Osteocyte (in vitro differentiated cells): ENCODE measurements at places on chromosomes 13 and 19. TPM values are rescaled to one million over a fixed set of nuclear protein-coding genes. Genes with fewer than 3 reads are reported as not detected.

Gene ZIC5
- total RNA-seq, result 8.8 and 9.4 TPM in 2 replicates

DNA sequence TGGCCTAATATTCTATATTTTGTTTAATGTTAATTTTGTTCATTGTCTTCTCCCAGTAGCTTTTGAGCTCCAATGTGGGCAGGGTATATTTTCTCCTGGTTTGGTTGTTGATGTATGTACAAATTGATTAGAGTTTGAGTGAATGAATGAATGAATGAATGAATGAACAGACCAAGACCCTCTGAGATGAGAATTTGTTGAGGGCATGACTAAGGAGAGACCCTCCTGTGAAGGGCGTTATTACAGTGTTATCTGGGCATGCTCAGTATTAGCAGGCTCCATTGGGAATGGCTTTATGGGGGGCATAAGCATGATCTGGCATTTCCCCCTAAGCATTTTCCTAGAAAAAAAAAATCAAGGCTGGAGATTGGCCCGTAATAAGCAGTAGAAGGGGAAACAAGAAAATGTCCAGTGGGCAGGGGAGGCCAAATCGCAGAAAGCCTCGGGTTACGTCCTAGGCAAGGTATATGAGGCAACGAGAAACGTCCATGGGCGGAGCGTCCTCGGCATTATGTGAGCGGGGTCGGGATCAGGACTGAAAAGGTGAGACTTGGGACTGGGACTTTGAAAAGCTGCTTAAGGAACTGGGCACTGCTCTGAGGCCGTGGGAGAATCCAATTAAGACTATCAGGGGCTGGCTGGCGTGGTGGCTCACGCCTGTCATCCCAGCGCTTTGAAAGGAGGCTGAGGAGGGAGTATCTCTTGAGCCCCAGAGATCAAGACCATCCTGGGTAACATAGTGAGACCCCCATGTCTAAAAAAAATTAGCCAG lies 904 bp upstream of the ARHGAP33 start:
- H3K36me3 ChIP-seq, result no peaks in the 10 kb centered on the region
- H3K4me3 ChIP-seq, result peak overlapping the region; percentile 76
- no peaks in the 10 kb centered on the region for H3K27me3 ChIP-seq

Gene ZNF177
- 5.9 and 6.6 TPM in 2 replicates for total RNA-seq

DNA sequence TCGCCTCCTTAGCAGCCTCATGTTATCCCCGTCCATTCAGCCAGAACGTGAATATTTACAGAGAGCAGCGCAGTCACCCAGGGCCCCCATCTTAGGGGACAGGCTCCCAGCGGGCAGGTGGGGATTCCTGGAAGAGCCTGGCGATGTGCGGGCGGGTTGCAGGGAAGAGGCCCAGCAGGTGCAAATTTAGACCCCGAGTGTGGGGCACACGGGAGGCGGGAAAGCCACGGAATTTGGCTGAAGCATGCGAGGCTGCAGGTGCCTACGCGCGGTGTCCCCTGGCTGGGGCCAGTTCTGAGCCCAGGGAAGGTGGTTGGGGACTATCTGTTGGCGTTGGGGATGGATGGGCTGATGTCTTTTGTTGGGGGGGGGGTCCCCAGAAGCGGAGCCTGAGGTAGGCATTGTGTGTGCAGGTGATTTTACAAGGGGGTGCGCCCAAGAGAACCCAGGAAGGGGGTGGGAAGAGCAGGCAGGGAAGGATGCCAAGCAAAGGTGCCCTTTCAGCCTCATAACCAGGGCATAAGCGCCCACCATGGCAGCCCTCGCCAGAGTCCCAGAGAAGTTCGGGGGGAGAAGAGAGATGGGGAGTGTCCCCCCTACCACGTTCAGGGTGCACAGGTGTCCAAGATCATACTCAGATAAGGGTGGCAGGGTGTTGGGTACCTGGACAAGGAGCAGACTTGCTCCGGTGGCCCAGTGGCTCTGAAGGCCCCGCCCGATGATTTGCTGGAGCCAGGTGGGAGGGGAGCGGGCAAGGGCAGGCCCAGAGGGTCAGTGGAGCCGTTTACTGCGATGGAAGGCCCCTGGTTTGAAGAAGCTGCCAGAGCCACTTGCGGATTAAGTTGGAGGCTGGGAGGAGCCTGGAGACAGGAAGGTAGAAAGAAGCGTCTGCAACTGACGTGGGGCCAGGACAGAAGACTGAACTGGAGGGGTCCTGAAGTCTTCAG lies 1.2 kb downstream of the TPGS1 start:
- peaks cover 29% of the 10 kb centered on the region for H3K4me1 ChIP-seq
- no peak for DNase-seq
- no peaks in the 10 kb centered on the region for H3K27me3 ChIP-seq
- H3K36me3 ChIP-seq, result peaks cover 4% of the 10 kb centered on the region

GRCh38 chr13:53941588-53942190 lies 913.1 kb downstream of the OLFM4 start:
- no peak overlapping the region for H3K27ac ChIP-seq
- H3K27me3 ChIP-seq, result no peaks in the 10 kb centered on the region
- H3K4me3 ChIP-seq, result no peak overlapping the region
- DNase-seq, result no peak
- H3K36me3 ChIP-seq, result no peaks in the 10 kb centered on the region

GRCh38 chr19:27745978-27746542 lies 1466.9 kb downstream of the UQCRFS1 start:
- H3K4me1 ChIP-seq, result peaks cover 11% of the 10 kb centered on the region
- DNase-seq, result peak; percentile 59
- H3K36me3 ChIP-seq, result peaks cover 39% of the 10 kb centered on the region
- no peak overlapping the region for H3K4me3 ChIP-seq
- no peak overlapping the region for H3K27ac ChIP-seq
- no peaks in the 10 kb centered on the region for H3K27me3 ChIP-seq

- H3K36me3 ChIP-seq, result no peaks in the 10 kb centered on the region
- H3K4me1 ChIP-seq, result no peaks in the 10 kb centered on the region
- H3K27me3 ChIP-seq, result peaks cover 22% of the 10 kb centered on the region
- no peak overlapping the region for H3K27ac ChIP-seq
- no peak overlapping the region for H3K4me3 ChIP-seq
Measured at GRCh38 chr13:31675440-31675953, 63.8 kb upstream of the RXFP2 start.

Gene SLC39A3
- total RNA-seq, result 36.5 and 41.2 TPM in 2 replicates

DNA sequence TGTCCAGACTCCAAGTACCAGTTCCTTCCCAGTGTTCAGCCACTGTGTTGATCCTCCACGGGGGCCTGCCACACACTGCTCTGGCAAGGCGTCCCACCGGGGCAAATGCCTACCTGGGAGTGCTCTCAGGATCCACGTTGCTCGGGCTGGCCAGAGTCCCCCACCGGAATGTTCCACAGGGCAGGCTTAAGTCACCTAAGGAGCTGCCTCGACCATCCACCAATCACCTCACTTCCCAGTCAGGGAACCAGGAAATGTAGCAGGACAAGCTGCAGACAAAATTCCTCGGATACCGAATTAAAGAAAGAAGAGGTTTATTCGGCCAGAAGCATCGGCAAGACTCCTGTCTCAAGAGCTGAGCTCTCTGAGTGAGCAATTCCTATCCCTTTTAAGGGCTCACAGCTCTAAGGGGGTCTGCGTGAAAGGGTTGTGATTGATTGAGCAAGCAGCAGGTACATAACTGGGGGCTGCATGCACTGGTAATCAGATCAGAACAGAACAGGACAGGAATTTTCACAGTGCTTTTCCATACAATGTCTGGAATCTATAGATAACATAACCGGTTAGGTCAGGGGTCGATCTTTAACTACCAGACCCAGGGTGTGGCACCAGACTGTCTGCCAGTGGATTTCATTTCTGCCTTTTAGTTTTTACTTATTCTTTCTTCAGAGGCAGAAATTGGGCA lies 56.9 kb upstream of the EDNRB start:
- H3K36me3 ChIP-seq, result no peaks in the 10 kb centered on the region
- H3K4me1 ChIP-seq, result peaks cover 7% of the 10 kb centered on the region
- DNase-seq, result no peak
- no peaks in the 10 kb centered on the region for H3K27me3 ChIP-seq
- H3K27ac ChIP-seq, result no peak overlapping the region
- H3K4me3 ChIP-seq, result no peak overlapping the region

- H3K27me3 ChIP-seq, result peaks cover 10% of the 10 kb centered on the region
- H3K4me1 ChIP-seq, result peaks cover 17% of the 10 kb centered on the region
- no peak for DNase-seq
- no peak overlapping the region for H3K4me3 ChIP-seq
Measured at GRCh38 chr13:76267216-76267615, 619.0 kb downstream of the KCTD12 start.

Gene PRR20A
- not detected in 2 replicates for total RNA-seq

Gene GSX1
- total RNA-seq, result not detected in 2 replicates

Gene IGFL3
- not detected in 2 replicates for total RNA-seq

Gene C13orf42
- total RNA-seq, result not detected in 2 replicates

GRCh38 chr13:111202745-111203144 lies 87.6 kb downstream of the ARHGEF7 start:
- peak overlapping the region; percentile 92 for H3K27ac ChIP-seq
- peaks cover 70% of the 10 kb centered on the region for H3K4me1 ChIP-seq
- H3K4me3 ChIP-seq, result peak overlapping the region; percentile 71
- DNase-seq, result no peak
- peaks cover 18% of the 10 kb centered on the region for H3K36me3 ChIP-seq
- H3K27me3 ChIP-seq, result no peaks in the 10 kb centered on the region

Gene NLRP7
- not detected in 2 replicates for total RNA-seq

DNA sequence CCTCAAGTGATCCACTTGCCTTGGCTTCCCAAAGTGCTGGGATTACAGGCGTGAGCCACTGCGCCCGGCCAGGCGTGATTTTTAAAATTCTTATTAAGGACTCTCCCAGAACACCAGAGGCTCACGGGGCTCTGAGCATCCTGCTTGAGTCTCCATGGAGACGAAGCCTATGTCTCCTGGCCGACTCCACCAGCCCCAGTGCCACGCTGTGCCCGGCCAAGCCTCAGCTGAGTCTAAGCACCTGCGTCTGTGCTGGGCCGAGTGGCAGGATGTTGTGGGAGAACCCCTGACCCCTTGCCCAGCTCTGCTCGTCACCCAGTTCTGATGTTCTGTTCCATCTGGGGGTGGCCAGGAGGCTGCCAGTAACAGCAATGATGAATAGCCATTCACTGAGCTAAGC lies 3.9 kb upstream of the CELF5 start:
- H3K36me3 ChIP-seq, result no peaks in the 10 kb centered on the region
- H3K4me1 ChIP-seq, result no peaks in the 10 kb centered on the region
- no peak for DNase-seq
- no peak overlapping the region for H3K4me3 ChIP-seq
- peaks cover 3% of the 10 kb centered on the region for H3K27me3 ChIP-seq

Gene TUBB4A
- not detected in 2 replicates for total RNA-seq

DNA sequence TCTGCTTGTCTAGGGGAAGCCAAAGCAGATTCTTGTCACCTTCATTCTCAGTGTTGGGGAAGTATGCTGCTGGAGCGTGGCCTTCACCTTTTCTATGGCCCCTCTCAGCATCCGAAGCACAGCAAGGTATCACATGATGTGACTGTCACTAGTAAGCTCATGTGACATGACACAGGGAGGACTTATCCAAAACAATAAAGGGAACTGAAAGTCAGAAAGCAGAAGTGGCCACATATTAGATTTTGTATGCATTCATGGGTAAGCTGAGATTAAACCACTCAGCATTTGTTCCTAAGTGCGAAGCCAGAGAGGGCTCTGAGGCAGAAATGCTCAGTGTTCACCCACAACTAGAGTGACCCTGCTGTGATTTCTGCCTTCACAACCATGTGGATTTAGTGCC lies 72.8 kb upstream of the PCDH8 start:
- no peak overlapping the region for H3K4me3 ChIP-seq
- H3K27ac ChIP-seq, result no peak overlapping the region
- no peaks in the 10 kb centered on the region for H3K36me3 ChIP-seq
- no peak for DNase-seq

- no peak for DNase-seq
- H3K4me1 ChIP-seq, result peaks cover 35% of the 10 kb centered on the region
- H3K4me3 ChIP-seq, result no peak overlapping the region
- H3K36me3 ChIP-seq, result peaks cover 18% of the 10 kb centered on the region
Measured at GRCh38 chr19:38323291-38323690, 3.6 kb downstream of the KCNK6 start.

DNA sequence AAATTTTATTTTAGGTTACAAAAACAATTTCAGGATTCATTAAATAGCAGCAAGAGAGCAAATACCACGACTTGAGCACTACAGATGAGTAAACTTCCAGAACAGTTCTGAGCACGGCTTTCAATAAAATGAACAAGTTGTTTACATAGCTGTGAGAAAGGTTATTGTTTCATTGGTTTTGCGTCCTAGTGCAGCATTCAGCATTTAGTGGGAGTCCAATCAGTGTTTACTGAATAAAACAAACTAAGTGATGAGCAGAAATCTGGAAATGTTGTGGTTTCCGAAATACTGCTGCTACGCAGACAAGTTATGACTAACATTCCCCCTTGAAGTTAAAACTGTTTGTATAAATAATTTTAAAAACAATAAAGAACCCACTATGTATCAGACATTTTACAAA lies 251.5 kb upstream of the STARD13 start:
- H3K27ac ChIP-seq, result peak overlapping the region; percentile 84
- peaks cover 40% of the 10 kb centered on the region for H3K4me1 ChIP-seq
- no peak overlapping the region for H3K4me3 ChIP-seq
- H3K36me3 ChIP-seq, result no peaks in the 10 kb centered on the region
- no peak for DNase-seq

Gene SELENOV
- total RNA-seq, result not detected in 2 replicates

Gene TEX26
- not detected in 2 replicates for total RNA-seq

- H3K36me3 ChIP-seq, result no peaks in the 10 kb centered on the region
- no peaks in the 10 kb centered on the region for H3K27me3 ChIP-seq
- no peak for DNase-seq
- H3K4me1 ChIP-seq, result peaks cover 17% of the 10 kb centered on the region
- H3K4me3 ChIP-seq, result peak overlapping the region; percentile 95
- H3K27ac ChIP-seq, result peak overlapping the region; percentile 97
Measured at GRCh38 chr19:43620061-43621001, 902 bp upstream of the ZNF428 start.

Gene ZNF772
- total RNA-seq, result 10.4 and 10.8 TPM in 2 replicates

DNA sequence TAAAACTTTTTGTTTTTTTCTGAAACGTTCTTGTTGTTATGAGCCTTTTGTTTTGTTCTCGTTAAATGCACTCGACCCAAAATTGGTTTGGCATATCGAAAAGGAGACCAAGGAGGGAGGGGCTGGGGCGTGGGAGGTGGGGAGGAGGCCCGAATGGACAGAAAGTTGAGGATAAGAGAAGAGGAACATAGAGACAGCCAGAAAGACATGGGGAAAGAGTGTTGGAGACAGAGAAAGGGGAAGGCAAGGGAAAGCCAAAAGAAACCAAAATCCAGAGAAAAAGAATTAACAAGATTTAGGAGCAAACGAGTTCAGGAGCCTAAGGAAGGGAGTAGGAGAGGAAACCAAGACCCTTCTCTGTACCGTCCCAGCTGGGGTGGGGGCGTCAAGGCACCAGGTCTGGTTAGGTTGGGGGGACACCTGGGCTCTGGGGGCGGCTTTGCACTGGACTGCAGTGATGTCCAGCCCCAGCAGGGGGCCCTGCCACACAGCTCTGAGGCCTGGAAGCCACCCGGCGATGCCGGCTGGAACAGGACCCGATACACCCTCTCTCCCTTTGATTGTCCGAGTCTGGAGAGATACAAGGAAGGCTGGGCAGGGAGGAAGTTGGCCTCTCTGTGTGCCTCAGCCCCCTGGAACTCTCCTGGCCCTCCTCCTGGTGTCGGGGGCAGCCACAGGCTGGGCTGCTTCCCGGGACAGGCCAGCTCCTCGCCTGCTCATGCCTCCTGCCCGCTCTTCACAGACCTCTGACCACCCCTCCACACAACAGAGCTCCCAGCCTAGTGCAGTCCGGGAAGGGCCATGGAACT lies 11.6 kb upstream of the ASF1B start:
- no peaks in the 10 kb centered on the region for H3K27me3 ChIP-seq
- no peak overlapping the region for H3K4me3 ChIP-seq
- no peak for DNase-seq
- H3K36me3 ChIP-seq, result peaks cover 5% of the 10 kb centered on the region
